ENCODE measurements at places on chromosomes 4 and X.

GRCh38 chr4:112109360-112110058 lies 35.7 kb upstream of the FAM241A start:
- DNase-seq = no peak

- DNase-seq = no peak
Measured at GRCh38 chr4:73252001-73252400, 6.6 kb downstream of the ANKRD17 start.

DNA sequence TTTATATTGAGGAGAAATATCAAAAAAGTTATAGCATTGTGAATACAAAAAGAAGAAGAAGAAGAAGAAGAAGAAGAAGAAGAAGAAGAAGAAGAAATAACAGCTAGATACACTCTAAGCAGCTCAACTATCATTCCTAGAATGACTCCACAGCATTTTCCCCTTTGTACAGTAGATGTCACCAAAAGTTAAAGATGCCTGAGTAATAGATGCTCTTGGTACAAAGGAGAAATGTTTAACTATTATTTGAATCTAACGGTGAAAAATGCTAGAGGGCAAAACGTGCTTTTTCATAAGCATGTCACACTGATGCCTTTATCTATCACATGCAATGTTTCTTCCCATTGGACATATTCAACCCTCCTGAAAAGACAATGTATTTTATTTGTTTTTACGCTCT lies 178.4 kb upstream of the GPRIN3 start:
- no peak for DNase-seq

DNA sequence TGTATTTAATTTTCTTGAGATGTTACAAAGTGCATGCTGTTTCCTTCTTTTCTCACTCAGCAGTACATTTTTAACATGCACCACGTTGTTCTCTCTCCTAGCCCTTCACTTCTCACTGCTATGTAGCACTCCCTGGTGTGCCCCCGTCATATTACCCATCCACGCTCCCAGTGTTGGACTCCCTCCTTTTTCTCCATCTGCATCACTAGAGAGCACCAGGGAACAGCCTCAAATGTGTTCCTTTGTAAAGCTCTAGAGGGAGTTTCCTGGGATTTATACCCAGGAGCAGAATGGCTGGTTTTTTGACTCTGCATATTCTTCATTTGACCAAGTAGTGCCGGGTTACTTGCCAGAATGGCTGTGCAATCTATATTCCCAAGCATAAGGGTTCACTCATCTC lies 240.3 kb upstream of the ANXA3 start:
- DNase-seq = no peak

DNA sequence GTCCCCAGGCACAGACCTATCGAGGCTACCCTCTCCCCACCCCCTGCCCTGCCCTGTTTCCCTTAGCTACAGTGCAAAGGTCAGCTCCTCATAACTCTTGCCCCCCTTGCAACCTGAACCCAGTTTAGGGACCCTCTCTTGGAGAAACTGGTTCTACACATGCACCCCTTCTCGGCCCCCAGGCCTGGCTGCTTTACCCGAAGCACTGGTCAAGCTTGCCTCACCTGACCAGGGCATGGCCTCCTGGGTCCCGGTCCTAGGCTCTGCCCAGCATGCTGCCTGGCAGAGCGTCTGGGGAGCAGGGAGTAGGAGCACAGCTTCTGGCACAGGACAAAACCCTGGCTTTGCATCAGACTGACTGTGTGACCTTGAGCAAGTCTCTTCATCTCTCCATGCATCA lies 28.0 kb downstream of the ZNF185 start:
- no peak for DNase-seq

GRCh38 chrX:150316564-150316963 lies 46.6 kb upstream of the MAMLD1 start:
- no peak for DNase-seq

- DNase-seq = no peak
Measured at GRCh38 chr4:167964766-167965373, 127.5 kb upstream of the ANXA10 start.

GRCh38 chrX:124421898-124422655 lies 75.7 kb downstream of the SH2D1A start:
- no peak for DNase-seq

GRCh38 chr4:2937146-2937857 lies 25.9 kb downstream of the NOP14 start:
- no peak for DNase-seq

DNA sequence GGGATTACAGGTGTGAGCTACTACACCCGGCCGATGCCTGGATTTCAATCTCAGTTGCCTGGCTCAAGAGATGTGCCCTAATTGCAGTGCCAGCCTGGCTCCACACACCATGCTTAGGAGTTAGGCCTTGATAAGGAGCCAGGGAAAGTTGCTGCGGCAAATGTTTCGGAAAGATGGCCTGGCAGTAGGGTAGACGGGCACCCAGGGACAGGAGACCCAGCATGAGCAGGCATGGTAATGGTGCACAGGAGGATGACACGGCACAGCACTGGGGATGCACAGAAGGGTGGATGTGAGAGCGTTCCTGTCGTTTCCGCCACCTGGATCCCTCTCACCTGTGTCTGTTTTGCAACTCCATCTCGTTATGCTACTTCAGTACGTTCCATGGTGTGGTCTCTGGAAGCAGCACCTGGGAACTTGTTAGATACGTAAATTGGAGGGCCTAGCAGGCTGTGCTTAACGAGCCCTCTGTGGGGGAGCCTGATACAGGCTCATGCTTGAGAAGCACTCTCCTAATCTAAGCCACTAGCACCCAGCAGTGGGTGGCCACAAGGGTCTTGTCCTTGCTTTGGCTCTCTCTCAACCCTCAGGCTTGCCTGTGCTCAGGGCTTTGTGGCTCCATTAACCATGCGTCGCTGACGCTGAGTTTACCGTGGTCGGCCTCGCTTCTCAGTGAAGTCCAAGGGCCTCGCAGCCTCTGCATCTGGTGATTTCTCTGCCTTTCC lies 20.3 kb downstream of the RNF4 start:
- no peak for DNase-seq

- no peak for DNase-seq
Measured at GRCh38 chr4:95980877-95981360, 141.0 kb downstream of the PDHA2 start.

DNA sequence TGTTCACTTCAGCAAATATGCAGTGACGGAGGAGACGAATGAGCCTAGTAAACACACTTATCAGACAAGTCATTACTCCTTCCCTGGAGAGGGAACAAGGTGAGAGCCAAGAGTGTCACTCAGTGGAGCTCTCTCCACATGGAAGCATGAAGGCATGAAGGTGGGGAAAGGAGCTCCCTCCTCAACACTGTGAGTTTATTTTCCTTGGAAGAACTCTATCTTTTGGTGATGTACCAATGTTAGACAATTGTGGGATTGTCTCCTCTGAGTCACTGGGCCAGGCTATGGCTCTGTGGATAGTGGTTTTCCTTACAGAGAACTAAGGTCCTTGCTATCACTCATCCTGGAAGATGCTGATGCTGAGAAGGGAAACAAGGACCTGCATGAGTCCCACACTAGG lies 200.2 kb downstream of the CPEB2 start:
- no peak for DNase-seq

- peak; percentile 89 for DNase-seq
Measured at GRCh38 chr4:150078579-150079080, 385 bp downstream of the DCLK2 start.

DNA sequence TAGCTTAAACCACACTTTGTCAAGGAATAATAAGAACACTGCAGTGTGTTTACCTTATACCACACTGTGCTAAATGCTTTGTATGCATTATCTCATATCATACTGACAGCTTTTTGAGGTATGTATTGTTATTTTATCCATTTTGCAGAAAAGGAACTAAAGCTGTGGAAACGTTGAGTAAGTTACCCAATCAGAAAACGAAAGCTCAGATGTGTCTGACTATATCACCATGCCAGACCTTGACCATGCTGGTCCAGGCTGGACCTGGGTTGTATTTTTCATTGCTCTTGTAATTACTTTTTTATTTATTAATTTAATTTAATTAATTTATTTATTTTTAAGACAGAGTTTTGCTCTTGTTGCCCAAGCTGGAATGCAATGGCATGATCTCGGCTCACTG lies 2.1 kb downstream of the HSD17B11 start:
- DNase-seq = no peak

- no peak for DNase-seq
Measured at GRCh38 chrX:23548164-23548563, 119.1 kb upstream of the PRDX4 start.

DNA sequence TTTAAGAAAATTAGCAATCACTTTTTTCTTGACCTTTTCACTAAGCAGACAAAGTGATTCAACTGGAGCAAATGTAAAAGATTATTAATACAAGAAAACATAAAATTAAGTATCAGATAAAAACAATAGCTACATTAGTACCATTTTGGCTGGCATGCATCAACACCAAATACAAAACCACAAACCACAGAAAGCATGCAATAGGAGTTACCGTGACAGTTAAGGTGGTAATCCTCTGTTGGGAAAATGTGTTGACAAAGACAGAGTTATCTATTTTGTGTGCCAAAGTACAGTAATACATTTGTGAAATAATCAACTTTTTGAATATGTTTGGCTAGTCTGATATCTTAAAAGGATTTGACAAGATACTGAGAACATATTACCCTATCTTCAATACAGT lies 89.8 kb upstream of the ETNPPL start:
- DNase-seq = no peak

- no peak for DNase-seq
Measured at GRCh38 chr4:98199247-98199646, 56.0 kb upstream of the STPG2 start.

- DNase-seq = no peak
Measured at GRCh38 chr4:18570370-18570769, 548.8 kb upstream of the LCORL start.

- no peak for DNase-seq
Measured at GRCh38 chr4:127012549-127012948, 620.2 kb upstream of the INTU start.

DNA sequence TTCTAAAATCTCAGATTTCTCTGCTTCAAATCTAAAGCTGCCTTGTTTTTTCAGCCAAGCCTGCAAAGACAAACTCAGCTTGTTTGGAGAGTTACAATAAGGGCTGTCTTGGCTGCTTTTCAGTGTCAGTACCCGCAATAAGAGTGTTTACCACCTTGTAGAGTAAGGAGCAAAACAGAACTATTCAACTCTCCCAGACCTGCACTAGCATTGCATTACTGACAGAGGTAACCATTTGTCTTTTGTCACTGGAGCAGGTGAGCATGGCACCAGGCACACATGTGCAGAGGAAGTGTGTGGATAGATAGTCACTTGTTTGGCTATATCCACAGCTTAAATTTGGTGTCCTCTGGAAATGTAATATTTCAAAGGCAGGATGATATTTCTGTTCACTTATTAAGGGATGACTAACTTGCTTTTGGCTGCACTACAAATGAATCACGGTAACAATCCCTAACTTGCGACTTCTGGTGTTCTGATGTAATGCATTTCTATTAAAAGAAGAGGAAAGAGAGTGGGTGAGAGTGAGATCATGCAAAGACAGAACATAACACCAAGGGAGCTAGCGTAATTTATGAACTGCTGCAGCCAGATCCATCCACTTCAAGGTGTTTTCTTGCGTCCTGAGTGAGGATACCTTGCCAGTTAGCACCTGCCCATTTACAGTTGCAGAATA lies 38.6 kb downstream of the PTCHD1 start:
- DNase-seq = no peak

DNA sequence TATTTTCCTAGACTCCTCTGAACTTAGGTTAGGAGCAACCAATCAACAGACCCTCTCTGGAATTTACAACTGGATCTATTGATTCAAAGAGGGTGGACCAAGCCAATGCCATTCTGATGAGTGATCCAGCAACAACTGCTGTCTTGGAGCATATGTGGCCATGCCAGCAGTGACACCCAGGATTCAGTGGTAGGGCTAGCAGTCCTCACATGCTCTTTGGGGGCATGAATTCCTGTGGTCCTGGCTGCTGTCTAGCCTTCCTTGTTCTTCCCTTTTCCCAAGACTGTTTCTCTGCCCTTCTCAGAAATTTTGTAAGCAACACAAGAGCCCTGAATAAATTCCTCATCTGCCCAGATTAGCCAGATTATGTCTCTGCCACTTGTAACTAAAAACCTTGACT lies 61.5 kb upstream of the GATB start:
- DNase-seq = no peak

DNA sequence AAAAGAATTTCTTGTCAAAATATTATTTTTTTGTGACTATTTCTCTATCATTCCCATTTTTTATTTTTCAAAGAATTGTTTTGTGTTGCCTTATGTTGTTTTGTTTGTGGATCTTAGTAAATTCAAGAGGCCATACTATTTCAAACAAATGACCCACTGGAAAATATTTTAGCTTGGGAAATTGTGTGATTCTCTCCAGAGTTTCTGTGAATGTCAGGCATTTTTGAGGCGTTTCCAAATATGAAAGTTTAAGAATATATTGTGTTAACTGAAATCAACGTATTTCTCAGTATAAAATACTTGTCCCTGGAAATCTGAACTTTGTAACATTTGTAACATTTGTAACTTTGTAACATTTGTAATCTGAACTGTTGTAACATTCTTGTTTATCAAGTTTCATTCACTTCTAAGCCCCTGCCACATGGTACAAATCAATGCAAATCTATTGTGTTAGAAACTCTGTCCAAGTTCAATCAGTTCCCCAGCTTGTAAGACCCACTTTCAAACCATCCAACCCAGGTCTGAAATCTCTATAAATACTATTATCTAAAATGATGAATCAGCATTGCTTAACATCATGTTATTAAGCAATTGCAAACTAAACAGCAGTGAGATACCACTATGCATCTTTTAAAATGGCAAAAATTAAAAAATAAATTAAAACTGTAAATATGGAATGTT lies 465.4 kb upstream of the GRID2 start:
- no peak for DNase-seq

GRCh38 chr4:39621582-39621981 lies 17.1 kb downstream of the SMIM14 start:
- DNase-seq = no peak

DNA sequence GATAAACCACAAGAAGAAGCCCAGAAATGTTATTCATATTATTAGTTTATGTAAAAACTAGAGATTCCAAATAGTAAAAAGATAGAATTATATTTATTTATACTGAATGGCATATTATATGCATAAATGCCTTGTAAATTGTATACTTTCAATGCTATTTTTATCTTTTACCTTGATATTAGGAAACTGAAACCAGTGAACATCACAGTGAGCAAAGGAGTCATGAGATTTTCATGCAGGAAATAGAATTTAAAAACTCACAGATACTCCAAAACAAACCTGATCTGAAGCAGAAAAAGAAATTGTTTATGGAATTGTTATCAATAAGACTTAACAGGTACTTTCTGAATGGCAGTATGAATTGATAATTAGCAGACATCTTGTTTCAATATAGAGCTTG lies 207.3 kb upstream of the CENPE start:
- DNase-seq = no peak

- peak; percentile 53 for DNase-seq
Measured at GRCh38 chrX:118727686-118728339, 407 bp downstream of the IL13RA1 start.

Measured in NCI-H1417 (cell line).